Mesendoderm (in vitro differentiated cells): ENCODE measurements at places on chromosomes 2 and 18.

DNA sequence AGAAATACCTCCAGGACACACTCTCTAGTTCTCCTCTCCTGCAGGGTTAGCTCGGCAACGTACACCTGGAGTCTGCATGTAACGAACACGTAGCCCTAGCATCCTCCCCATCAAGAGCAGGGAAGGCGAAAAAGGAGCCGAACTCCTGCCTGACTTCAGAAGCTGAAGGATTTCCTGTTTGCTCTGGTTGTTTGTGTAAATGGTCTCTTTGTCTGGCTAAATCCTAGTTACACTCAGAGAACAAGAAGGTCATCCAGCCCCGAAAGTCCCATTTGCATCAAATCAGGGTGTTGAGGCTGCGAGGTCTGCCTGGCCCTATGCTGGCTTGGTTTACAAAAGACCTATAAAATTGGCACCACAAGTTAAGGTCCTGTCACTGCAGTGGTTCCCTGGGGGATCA lies 66.4 kb upstream of the POMC start:
- DNase-seq: no peak

DNA sequence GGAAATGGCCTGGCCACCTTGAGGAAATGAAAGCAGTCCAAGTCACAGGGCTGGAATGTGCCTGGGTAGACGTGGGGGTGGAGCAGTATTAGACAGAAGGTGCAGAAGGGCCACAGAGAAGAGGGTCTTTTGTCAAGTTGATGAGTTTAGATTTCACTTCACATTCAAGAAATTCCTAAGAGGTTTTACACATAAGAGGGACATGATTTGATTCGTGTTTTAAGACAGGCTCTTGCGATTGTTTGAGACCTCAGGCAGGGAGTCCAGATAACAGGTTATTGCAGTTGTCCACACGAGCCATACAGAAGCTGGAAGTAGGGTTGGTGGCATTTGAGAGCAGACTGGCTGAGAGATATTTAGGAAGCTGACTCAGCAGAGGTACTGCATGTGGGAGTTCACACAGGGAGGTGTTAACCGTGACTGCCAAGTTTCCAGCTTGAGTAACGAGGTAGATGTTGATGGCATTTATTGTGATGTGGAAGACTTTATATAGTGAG lies 64.6 kb downstream of the NEB start:
- peak; percentile 54 for DNase-seq

DNA sequence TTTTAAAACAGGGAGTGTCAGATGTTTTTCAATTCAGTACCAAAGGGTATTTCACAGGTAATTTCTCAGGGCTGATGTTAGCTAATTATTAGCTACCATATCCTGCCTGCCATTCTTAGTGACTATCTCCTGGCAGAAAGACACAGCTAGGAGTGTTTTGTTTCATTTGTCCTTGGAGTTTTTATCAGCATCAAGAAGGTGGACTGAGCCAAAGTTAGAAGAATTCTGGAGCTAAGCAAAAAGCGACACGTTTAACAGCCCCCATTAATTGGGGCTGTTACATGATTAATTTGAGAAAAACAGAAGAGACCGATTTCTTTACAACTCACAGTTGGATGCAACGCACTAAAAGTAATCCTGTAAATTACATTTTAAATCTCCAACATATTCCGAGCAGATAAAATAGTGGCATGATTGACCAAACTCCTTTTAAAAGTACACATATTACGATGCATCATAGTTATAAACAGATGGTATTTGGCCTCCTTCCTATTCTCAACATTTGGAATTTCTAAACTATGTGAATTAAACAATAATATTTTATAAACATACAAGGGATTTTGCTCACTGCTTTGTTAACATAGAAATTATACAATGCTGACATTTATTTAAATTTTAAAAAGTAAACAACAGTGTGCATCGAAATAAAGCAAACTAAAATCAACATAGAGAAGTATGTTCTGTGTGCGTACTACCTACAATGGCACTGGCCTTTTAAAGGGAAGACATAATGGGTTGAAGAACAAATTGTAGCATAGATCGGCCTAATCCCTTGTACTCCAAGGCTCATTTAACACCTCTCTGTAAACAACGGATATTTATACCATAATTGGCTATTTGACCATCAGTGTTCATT lies 585.1 kb downstream of the ZEB2 start:
- DNase-seq: peak; percentile 63

DNA sequence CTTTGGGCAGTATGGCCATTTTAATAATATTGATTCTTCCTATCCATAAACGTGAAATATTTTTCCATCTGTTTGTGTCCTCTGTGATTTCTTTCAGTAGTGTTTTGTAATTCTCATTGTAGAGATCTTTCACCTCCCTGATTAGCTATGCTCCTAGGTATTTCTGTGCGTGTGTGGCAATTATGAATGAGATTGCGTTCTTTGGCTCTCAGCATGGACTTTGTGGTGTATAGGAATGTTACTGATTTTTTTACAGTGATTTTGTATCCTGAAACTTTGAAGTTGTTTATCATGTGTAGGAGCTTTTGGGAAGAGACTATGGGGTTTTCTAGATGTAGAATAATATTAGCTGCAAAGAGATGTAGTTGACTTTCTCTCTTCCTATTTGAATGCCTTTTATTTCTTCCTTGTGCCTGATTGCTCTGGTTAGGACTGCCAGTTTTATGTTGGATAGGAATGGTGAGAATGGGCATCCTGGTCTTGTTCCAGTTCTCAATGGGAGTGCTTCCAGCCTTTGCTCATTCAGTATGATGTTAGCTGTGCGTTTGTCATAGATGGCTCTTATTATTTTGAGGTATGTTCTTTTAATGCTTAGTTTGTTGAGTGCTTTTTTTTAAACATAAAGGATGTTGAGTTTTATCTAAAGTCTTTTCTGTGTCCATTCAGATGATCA lies 27.0 kb upstream of the THUMPD2 start:
- DNase-seq: no peak

DNA sequence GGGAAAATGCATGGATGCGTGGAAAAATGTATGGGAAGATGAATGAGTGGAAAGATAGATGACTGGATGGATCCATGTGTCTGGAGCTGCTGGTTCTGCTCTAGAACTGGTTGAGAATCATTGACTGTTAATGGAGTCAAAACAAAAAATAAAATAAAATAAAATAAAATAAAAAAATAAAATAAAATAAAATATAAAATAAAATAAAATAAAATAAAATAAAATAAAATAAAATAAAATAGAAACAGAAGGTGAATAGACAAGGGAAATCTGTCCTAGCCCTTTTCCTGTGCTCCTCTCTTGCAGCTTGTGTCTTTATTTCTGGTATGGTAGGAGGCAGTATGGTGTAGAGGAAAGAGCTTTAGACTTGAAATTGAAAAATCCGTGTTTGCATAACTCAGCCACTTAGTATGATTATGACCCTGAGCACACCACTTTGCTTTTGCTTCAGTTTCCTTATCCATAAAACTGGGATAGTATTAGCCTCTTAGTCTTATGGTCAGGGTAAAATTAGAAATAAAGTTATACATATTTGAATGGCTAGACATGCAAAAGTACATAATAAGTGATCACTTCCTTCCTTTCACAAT lies 51.0 kb downstream of the PSD4 start:
- no peak for DNase-seq

DNA sequence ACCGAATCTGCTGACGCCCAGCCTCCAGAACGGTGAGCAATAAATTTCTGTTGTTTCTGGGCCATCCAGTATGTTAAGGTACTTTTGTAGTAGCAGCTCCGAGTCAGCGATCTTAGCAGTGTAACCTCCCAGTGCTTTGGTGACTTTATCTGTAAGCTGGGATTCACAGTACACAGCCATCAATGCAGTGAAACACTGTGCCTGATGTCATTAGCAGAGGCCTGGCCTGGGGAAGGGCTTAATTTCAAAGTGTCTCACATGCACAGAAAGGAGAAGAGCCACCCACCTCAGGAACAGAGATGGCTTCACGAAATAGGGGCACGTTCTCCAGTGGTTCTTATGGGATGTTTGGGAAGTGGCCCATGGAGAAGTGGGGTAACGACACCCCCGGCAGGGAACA lies 281.2 kb downstream of the PHLPP1 start:
- DNase-seq: no peak

DNA sequence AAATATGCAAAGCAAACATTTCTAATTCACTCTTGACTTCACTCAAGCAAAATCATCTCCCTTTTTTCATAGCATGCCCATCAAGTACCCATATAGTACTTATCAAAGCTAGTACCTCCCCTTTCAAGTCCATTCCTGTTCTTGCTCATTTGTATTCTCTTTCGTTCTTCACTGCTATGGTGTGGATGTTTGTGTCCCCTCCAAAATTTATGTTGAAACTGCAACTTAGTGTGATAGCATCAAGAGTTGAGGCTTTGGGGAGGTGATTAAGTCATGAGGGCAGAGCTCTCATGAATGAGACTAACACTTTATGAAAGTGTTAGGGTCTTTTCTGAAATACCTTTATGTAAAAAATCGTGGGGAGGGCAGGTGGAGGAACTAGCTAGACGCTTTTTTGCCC lies 52.9 kb downstream of the RNU4ATAC start:
- DNase-seq: no peak

DNA sequence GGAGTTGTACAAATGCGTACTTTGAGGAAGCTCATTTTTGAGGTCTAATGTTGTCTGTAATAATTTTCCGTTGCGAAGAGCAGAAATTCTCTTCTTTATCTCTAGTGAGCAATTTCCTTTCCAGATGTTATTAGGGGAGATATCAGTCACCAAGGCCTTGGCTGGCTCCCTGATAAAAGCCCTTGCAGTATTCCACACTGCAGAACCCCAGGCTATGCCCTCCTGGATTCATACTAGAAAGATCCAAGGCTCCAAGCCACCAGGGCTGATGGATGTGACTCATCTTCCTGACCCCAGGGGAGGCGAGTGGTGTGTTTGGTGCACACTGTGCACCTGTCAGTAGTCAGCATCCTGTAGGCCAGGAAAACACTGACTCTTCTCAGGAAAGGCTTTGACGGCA lies 34.7 kb downstream of the INO80C start:
- DNase-seq: no peak

- peak; percentile 56 for DNase-seq
Observed at GRCh38 chr2:45889053-45889452, 237.6 kb downstream of the PRKCE start.

GRCh38 chr2:235756491-235756890 lies 262.6 kb downstream of the AGAP1 start:
- DNase-seq: peak; percentile 28

- peak; percentile 57 for DNase-seq
Observed at GRCh38 chr2:10252661-10253060, 50.0 kb upstream of the HPCAL1 start.

GRCh38 chr2:179180242-179180641 lies 84.4 kb downstream of the SESTD1 start:
- DNase-seq: peak; percentile 81

- no peak for DNase-seq
Observed at GRCh38 chr18:77042583-77042982, 90.0 kb downstream of the MBP start.

GRCh38 chr2:205712508-205712907 lies 30.2 kb downstream of the NRP2 start:
- no peak for DNase-seq

DNA sequence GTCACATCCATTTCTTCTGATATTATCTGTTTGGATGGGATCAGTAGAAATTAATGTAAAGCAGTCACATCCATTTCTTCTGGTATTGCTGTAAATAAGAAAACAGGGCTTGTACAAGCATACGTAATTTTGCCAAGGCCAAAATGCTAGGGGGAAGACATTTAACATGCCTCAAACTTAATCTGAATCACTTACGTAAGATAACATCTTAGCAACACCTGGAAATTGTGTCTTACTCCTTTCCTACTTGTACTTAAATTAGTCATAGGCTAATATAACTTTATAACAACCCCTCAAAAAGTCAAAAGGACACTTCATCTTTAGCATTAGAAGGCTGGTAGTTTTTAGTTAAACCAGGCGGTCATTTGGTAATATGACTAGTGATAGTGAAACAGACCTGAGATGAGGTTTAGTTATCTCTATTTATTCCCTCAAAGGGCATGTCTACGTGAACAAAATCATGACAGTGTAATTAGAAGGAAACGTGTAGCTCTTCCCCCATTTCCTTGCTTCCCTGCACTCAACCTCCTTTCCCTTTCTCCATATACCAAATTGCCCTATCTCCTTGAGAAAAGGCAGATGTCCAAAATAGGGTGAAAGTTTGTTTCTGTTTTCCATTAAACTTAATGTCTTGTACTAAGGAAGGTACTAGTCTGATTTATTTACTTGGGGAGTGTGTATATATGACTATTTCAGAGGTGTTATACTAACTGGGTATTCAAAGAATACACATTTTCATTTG lies 99.3 kb upstream of the FZD5 start:
- DNase-seq: no peak

DNA sequence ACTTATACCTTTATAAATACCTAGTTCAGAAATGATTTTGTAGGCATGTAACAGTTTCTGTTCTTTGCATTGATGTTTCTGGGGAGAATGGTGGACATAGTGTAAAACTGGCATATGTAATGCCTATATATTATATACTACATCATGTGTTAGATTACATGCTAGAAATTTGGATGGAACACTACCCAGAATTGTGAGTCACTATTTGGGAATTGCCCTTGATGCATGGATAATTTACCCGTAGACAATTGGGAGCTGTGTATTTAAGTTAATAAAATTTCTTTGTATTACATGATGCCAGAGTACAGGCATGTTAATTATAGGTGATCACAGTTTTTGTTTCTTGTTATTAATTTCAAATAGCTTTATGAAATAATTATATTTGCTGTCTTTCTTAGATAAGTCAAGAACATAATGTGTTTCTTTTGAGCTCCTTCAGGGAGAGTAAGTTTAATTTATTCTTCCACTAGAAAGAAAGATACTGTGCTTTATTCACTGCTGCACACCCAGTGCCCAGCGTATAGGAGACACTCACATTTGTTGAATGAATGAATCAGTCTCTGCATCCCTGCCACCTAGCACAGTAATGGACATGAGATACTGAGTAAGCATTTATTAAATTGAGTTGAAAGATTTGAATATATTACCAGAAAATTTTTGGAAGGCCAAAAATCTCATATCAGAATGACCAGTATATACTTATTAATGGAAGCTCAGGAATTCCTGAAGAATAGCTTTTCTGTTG lies 16.9 kb downstream of the ACSL3 start:
- no peak for DNase-seq

DNA sequence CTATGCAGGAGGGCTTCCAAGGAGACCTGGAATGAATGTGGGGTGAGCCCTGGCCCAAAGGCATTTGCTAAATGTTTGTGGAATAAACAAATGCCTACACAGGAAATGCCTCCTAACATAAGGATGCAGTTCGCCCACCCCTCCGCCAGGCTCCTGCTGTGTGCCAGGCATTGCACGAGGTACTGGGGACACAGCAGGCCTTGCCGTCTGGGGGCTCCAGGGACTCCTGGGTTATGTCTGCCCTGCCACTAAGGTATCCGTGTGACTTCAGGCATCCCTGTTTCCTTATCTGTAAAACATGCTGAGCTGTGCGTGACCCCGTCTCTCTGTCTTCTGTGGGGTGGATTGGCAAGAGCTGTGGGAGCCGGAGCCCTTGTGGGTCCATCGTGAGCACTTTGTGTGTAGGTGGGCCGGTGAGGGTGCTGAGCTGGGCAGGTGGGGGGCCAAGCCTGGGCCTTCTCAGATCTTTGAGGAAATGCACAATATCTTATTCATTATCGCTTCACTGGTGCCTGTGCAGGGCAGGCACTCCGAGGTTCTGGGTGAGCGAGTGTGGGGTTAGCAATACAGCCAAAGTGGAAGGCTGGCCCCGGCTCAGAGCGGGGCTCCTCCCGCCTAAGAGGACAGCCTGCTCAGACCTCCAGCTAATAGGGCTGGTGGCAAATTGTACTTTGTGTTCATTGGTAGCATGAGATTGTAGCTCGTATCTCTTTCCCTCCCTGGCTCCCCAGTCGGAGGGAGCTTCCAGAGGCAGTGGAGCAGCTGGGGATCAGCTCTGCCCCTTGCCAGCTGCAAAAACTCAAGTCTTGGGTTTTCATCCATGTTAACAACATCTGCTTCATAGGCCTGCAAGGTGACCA lies 126.8 kb downstream of the GLI2 start:
- no peak for DNase-seq

- no peak for DNase-seq
Observed at GRCh38 chr18:2324459-2324858, 246.8 kb downstream of the METTL4 start.
